Midbrain (tissue), 1 donor: ENCODE measurements at places on chromosomes 2 and 18.

- DNase-seq = peak; percentile 55
Measured at GRCh38 chr18:58321986-58322385, 278.0 kb downstream of the NEDD4L start.

- DNase-seq = no peak
Measured at GRCh38 chr2:239601880-239602279, 201.1 kb upstream of the HDAC4 start.

DNA sequence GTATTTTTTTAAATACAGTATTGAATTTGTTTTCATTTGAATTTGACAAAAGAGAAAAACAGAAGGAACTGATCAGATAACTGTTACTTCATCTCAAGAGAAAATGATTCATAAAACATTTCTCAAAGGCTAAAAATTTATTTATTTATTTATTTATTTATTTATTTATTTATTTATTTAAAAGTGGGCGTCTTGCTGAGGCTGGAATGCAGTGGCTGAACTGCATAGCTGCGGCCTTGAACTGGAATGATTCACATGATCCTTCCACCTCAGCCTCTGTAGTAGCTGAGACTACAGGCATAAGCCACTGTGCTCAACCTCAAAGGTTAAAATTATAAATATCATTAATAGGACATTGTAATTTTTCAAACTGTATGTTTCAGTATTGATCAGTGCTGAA, 4.5 kb upstream of the PUM2 start:
- DNase-seq = no peak

GRCh38 chr2:142867136-142867535, 10.3 kb upstream of the KYNU start:
- DNase-seq = no peak

GRCh38 chr2:66577321-66578053, 142.6 kb downstream of the MEIS1 start:
- no peak for DNase-seq

GRCh38 chr2:186653511-186653910, 40.3 kb upstream of the FAM171B start:
- DNase-seq = no peak

DNA sequence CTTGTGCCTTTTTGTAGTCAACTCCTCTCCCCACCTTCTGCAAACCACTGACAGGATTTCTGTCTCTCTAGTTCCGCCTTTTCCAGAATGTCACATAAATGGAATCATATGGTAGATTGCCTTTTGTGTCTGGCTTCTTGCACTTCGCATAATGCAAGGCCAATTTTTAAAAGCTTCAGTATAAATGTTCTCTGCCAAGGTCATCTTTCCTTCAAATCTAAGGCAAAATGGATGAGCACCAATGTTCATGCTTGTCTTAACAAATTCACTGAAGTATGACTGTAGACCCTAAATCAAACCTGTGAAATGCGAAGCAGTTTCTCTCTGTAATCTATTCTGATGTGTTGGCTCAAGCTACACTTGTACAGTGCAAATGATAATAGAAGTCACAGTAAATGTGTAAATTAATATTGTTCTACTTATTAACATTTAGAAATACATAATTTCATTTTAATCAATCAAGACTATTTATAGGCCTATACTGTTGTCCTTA, 92.8 kb upstream of the GLS start:
- no peak for DNase-seq

- DNase-seq = no peak
Measured at GRCh38 chr2:157611726-157612125, 16.9 kb downstream of the ACVR1C start.

GRCh38 chr2:241555711-241556110, 2.8 kb upstream of the BOK start:
- no peak for DNase-seq

DNA sequence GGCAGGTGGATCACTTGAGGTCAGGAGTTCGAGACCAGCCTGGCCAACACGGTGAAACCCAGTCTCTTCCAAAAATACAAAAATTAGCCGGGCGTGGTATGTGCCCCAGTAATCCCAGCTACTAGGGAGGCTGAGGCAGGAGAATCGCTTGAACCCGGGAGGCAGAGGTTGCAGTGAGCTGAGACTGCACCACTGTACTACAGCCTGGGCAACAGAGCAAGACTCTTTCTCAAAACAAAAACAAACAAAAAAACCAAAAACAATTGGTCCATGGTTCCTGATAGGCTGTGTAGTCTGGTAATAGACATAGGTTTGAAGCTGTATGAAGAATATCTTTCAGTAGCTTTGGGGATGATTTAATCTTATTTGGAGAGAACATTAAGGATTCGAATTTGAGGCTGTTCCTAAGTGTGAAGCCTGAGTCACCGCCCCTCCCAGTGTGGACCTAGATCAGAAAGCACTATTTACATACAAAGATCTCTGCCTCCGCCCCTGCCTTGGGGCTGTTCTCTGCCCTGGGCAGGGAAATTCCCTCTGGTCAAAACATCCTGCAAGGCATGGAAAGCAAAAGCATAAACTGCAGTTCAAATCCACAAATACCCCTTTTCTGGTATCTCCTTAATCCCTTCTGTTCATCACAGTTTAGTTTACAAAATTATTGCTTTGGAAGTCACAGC, 52.8 kb upstream of the PMAIP1 start:
- DNase-seq = no peak

DNA sequence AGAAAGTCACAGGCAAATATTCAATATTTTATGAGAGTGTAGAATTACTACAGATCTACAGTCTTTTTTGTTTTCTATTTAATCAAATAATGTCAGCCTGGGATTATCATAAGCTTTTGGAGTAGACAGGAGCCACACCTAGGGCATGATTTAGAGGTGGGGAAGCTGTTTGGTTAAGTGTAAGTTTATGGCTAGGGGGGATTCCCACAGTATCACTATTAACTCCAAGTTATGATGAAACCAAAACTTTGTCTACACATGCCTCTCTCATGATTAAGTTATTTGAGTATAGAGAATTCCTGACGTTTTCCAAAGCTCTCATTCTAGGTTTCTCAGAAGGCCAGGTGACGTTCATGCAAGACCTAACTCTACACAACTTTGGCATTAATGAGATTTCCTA, 2.1 kb downstream of the SERPINB10 start:
- DNase-seq = no peak

- no peak for DNase-seq
Measured at GRCh38 chr18:21763846-21764646, 23.5 kb downstream of the MIB1 start.

DNA sequence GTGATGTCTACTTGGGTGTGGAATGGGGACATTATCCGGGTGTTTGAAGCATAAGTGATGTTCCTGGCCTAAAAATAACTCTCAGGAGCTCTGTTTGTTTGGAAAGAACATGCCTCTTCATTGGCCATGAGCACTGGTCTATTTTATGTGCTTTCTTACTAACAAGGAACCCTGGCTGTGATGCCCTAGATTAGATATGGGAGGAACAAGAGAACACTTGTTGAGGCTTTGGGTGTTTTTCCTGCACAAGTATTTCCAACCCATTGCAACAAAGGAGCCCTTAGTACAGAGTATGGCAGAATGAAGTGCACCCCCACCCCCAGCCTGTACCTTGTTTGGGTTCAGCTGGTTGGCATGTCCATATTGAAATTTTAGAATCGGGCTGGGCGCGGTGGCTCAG, 95.9 kb downstream of the SLC4A3 start:
- no peak for DNase-seq

DNA sequence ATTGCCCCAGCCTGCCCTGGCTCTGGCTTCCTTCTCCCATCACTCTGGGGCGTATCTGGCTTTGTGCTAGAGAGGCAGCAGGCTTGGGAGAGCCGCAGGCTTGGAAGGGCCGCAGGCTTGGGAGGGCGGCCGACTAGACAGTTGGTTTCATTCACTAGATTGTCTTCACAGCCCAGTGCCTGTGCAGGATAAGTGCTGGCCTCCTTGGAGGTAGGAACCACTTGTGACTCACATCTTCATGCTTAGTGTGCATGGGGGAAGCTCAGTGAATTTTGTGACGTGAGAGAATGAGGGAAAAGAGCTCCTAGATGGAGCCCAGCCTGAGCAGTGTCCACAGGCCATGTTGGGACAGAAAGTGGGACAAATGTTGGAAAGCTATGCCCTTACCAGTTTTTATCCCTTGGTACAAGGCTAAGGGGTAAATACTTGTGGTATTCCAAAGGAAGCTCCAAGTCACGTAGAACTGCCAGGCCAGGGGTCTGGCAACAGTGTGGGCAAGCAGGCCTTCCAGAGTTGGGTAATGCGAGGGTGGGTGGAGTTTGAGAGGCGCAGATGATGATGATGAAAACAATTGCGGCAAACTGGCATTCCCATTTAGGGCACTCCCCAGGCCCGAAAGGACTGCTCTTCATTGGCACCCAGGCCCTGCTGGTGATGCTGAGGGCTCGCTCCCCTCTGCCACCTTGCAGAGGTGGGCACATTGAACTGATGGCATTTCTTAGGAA, 100.1 kb downstream of the DDX1 start:
- DNase-seq = no peak

GRCh38 chr18:61679836-61680235, 213.0 kb downstream of the RNF152 start:
- no peak for DNase-seq

GRCh38 chr18:24395049-24395795, 2.4 kb downstream of the OSBPL1A start:
- peak; percentile 4 for DNase-seq

GRCh38 chr2:157751462-157752058, 122.9 kb upstream of the ACVR1C start:
- DNase-seq = no peak

- DNase-seq = no peak
Measured at GRCh38 chr18:40685219-40685618, 1269.8 kb upstream of the PIK3C3 start.

DNA sequence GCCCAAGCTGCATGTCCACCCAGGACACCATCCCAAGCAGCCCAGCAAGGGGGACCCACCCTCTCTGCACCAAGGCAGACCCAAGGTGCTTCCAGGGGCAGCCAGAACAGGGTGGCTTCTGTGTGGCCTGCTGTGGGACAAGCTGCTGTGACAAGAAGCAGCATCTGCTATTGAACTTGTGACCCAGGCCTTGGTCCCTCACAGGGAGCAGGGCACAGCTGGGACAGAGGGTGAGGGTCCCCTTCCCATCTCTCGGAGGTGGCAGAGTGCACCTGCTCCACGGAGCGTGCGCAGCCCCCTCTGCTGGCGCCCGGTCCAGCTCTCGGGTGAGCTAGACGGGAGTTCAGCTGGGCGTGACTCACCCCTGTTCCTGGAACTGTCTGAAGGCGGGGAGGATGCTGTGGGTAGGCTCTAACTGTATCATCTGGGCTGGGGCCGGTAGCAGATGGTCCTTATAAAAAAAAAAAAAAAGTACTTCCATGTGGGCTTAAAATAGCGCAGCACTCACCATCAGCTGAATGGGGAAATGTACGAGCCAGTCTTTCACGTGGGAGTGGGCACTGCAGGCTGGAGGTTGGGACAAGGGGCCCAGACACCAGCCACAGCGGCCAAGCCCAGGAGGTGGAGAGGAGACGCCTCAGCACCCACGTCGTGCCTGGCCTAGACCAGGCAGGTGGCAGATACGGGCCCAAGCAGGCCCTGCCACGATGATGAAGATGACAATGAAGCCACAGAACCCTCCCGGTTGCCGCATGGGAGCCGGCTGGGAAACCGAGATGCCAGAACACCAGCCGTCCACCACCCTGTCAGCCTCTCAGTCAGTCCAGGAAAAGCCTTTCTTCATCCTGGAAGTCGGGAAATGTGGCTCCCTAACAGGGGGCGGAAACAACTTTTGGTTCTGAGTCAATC, 136.8 kb upstream of the ID2 start:
- DNase-seq = no peak

DNA sequence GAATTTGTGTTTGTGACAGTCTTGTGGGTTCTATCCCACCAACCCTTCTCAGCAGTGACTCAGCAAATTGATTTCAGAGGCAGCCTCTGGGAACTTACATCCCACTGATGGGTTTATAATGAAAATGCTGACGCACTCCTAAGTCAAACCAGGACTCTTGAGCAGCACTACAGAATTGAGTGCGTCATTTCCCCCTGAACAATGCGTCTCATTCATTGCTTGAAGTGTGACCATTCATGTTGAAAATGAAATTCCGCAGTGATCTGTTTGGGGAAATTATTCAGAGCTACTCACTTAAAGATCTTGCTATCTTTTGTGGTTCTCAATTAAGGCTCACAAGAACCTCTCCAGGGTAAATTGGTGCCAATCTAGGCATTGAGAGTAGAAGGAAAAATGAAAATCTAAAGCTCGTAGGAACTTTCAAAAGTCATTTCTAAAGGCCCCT, 417.7 kb upstream of the SLC14A2 start:
- no peak for DNase-seq

DNA sequence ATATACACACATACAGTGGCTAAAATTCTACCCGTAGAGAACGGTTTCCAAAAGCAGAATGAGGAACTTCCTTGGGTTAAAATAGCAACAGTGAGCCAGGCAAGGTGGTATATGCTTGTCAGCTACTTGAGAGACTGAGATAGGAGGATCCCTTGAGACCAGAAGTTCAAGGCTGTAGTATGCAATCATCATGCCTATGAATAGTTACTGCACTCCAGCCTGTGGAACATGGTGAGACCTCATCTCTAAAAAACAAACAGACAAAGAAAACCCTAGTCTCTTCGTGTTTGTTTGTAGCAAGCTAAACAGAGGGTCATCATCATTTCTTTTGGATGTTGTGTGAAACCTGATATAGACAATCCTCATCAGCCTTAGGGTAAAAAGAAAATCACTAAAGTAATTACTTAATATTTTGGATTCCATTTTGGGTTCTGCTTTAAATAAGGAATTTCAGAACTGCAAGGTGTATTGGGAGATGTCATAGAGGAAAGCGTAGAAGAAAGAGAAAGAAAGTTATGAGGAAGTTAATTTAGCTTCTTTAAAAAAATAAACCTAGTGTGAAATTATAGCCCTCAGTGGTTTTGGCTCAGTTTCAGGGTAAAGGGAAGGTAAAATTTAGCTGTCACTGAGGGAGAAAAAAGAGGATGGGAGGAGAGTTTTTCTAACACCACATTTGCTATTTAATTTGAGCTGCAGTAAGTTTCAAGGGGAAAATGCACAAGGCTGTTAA, 46.5 kb downstream of the PLEK start:
- DNase-seq = no peak

GRCh38 chr2:105118960-105119359, 81.1 kb downstream of the MRPS9 start:
- no peak for DNase-seq

- DNase-seq = no peak
Measured at GRCh38 chr2:72963423-72964145, 46.3 kb downstream of the EMX1 start.

- no peak for DNase-seq
Measured at GRCh38 chr2:44777537-44777936, 164.0 kb upstream of the SIX3 start.

GRCh38 chr2:9627310-9627709, 3.5 kb downstream of the YWHAQ start:
- no peak for DNase-seq

- no peak for DNase-seq
Measured at GRCh38 chr18:13577091-13577697, 149.2 kb downstream of the FAM210A start.

- DNase-seq = no peak
Measured at GRCh38 chr18:79498662-79499061, 102.9 kb downstream of the NFATC1 start.

- no peak for DNase-seq
Measured at GRCh38 chr18:23204589-23205235, 69.4 kb downstream of the CABLES1 start.
